GM19239 (cell line): ENCODE measurements at places on chromosomes 4 and X.

GRCh38 chr4:10456595-10457254 is 501 bp downstream of the ZNF518B start:
- peak; percentile 64 for DNase-seq

GRCh38 chr4:88675543-88675942 is 22.1 kb downstream of the NAP1L5 start:
- no peak for DNase-seq

DNA sequence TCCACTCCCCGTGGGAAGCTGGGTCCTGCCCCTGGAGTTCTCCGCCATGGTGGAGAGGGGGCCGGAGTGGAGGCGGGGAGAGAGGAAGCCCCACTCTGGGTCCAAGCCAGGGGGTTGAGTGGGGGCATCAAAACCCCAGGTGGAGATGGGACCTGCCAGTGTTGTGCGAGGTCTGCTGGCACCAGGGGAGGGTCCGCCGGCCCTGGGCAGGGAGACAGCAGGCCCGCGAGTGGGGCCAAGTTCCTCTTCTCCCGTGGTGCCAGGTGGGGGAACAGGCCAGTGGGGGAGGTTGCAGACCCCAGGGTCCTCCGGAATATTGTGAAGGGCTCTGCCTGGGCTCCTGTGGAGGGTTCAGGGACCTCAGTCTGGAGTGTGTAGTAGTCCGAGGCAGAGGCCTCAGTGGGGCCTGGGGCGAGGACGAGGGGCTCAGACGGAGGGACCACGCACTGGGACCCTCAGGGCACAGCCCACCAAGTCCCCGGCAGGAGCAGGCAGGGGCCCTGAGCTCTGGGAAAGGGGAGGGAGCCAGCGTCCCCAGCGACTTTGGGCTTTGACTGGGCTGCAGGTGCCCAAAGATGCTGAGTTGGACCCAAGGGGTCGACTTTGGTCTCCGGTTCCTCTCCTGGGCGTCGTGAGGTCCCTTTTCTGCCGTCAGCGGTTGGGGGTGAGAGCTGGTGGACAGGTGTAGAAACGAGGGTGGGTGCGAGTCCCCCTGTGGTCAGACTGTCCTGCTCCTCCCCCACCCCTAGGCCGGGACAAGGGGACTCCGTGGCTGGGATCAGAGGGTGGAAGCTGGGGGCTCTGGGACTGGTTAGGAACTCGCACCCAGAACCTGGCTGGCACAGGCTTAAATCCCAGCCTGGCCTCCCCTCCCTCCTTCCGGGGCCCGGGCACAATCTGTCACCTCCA is 43.8 kb upstream of the NKX1-1 start:
- no peak for DNase-seq

GRCh38 chr4:160141206-160141605 is 1038.3 kb downstream of the RAPGEF2 start:
- no peak for DNase-seq

- DNase-seq = no peak
Measured at GRCh38 chr4:38924353-38924752, 56.7 kb downstream of the FAM114A1 start.

GRCh38 chr4:151403656-151404055 is 5.3 kb upstream of the FHIP1A start:
- no peak for DNase-seq

GRCh38 chr4:18847249-18847890 is 825.8 kb upstream of the LCORL start:
- no peak for DNase-seq

- DNase-seq = no peak
Measured at GRCh38 chr4:129144755-129145206, 48.8 kb downstream of the C4orf33 start.

GRCh38 chrX:94961730-94962129 is 1287.7 kb downstream of the FAM133A start:
- no peak for DNase-seq

GRCh38 chr4:10639100-10639499 is 45.5 kb downstream of the CLNK start:
- DNase-seq = no peak

GRCh38 chrX:110162131-110162530 is 155.8 kb downstream of the AMMECR1 start:
- no peak for DNase-seq

DNA sequence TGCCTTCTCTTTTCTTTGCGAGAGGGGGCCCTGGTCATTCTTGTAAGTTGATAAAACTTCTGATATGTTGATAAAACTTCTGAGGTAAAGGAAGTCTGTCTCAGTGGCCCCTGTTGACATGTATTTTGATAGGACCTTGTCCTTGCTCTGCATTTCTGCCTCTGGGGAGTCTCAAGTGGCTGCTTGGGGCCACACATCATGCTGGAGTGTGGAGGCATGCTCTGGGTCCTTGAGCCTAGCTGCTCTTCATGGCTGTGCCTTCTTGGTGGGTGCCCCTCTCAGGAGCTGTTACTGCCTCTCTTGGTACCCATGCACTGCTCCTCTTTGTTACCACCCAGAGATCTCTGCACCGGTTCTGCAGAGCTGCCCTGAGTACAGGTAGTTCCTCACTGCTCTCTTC is 14.2 kb downstream of the NSD2 start:
- no peak for DNase-seq

DNA sequence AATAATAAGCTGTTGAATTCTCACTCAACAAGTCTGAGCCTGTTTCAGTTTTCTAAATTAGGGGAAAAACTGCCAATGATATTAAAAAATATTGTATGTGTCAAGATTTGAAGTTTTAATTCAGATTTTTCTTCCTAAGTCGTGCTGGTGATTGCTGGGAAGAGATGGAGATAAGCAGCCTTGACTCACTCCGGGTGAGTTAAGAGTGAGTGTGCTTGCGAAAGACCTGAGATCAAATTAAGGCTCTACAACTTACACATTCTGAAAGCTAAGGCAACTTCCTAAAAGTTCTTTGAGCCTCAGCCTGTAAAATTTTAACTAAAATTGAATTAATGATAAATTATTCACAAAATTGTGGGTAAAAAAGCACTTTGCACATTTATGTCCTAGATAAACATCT is 1441.2 kb downstream of the PCDH7 start:
- DNase-seq = no peak

GRCh38 chr4:153758688-153759406 is 977 bp downstream of the RNF175 start:
- no peak for DNase-seq

DNA sequence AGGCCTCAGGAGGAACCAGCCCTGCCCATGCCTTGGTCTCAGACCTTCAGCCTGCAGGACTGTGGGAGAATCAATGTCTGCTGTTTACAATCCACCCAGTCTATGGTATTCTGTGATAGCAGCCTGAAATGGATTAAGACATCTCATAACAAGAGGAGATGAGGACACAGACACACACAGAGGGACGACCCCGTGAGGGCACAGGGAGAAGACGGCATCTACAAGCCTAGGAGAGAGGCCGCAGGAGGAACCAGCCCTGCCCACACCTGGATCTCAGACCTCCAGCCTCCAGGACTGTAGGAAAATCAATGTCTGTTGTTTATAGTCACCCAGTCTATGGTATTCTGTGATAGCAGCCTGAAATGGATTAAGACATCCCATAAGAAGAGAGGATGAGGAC is 3.3 kb downstream of the SLC25A6 start:
- no peak for DNase-seq

DNA sequence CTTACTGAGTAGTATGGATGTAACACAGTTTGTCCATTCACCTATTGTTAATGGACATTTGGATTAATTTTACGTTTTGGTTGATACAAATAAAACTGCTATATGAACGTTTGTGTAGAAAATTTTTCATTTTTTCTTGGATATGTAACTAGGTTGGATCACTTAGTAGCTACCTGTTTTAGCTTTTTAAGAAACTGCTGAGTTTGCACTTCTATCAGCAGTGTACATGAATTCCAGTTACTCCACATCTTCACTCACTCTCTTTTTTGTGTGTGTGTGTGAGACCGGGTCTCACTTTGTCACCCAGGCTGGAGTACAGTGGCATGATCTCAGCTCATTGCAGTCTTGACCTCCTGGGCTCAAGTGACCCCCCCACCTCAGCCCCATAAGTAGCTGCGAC is 15.4 kb downstream of the LARP1B start:
- no peak for DNase-seq

DNA sequence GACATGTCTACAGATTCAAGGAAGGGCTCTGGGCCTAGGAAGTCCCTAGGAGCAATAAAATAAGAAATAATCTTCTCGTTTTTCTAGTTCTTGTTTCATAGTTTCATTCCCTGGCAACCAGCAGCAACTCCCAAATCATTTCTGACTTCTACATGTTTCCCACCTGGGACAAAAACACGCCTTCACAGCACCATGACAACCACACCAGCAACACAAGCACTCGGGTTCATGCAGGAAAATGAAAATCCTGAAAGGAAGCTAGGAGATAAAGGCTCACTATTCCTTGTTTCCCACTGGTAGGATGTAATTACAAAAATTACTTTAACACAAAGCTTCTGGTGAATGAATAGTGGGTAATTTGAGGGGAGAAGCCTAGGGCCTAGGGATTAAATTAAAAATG is 158.9 kb downstream of the ADAMTS3 start:
- no peak for DNase-seq

GRCh38 chrX:71909956-71910355 is 689 bp upstream of the NHSL2 start:
- no peak for DNase-seq
